CD4-positive, alpha-beta T cell treated with Interferon gamma for 1 hour (primary cell): ENCODE measurements at places on chromosomes 3 and 15.

DNA sequence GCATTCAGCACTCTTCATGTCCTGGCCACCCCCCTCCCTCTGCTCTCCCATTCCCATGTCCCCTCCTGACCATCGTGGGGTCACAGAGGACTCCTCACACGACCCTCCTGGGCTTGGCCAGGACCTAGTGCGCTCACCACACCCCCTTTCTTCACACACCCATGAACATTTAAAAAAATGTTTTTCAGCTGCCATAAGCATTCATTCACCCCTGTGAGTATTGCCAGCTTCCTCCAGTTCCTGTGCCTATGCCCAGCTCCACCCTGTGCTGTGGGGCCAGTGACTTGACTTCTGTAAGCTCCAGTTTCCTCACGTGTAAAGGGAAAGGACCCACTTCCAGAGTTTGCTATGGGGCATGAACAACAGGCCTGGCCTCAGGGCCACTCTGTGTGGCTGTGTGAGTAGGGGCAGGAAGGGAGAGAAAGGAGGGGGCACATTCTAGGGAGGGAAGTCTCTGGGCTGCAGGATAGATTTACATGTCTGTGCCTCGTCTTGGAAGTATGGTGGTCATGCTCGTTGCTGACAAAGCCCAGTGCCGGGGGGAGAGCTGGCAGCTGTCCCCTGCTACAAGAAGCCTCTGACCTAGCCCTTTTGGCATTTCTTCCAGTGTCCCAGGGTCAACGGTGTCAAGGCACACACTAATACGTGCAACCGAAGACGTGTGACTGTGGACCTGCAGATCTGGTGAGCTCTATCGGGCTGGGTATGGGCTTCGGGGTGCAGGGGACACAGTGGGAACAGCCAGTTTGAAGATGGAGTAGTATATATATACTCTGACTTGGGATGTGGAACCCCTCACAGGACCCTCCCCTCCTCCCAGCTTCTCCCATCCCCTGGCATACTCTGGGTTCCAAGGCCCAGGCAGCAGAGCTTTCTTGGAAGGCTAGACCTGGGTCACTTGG lies 22.8 kb downstream of the ESYT3 start:
- DNase-seq: no peak

DNA sequence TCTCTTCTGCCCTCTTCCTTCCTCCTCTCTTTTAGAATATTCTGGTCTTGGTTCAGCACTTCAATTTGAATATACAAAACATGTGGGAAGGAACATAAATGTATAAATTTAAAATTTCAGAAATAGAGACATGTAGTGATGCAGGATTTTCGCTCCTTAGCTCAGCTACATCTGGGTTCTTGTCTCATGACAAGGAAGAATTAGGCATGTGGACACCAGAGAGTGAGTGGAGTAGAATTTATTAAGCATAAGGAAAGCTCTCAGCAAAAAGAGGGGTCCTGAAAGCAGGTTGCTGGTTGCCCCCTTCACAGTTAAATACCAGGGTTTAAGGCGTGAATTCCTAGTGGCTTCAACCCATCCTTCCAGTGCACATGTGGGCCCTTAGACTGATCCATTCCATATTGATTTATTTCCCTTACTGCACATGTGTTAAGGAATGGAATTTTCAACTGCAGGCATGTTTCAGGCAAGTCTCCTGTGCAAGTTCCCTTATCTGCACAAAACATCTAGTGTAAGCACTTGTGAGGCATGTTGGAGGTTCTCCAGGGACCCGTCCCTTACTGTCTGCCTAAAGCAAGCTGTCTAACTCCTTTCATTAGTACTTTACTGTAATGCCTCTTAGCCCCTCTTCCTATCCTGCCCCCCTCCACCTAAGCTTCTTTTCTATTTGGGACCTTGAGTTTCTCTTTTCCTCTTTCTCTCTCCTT lies 133.2 kb upstream of the STRIT1 start:
- no peak for DNase-seq

DNA sequence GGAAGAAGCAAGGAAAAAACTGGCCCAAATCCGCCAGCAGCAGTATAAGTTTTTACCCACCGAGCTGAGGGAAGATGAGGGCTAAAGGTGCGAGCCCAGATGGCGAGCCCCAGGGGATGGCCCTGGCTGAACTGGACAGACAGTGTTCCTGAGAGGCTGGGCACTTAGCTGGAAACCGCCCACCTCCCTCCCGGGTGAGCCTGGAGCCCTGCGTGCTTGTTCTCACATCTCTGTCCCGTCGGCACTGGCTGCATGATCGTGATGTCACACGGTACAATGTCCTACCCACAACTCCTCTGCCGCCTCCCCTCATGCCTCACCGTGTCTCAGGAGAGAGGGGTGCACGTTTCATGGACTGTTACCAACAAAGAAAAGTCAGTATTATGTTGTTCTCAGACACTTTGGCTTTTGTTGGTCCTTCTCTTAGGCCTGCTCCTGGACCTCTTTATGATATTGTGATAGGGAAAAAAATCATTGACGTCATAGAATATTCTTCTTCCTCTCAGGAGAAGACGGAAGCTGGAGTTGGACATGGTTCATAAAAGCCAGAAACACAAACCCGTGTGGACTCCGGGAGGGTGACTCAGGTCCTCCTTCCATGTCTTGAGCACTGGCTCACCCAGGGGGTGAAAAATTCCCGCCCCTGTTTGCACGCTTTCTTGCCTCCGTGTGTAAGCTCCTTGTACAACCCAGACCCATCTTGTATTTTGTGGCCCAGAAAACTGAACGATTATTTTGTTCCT lies 201.8 kb upstream of the TPM1 start:
- DNase-seq: no peak

DNA sequence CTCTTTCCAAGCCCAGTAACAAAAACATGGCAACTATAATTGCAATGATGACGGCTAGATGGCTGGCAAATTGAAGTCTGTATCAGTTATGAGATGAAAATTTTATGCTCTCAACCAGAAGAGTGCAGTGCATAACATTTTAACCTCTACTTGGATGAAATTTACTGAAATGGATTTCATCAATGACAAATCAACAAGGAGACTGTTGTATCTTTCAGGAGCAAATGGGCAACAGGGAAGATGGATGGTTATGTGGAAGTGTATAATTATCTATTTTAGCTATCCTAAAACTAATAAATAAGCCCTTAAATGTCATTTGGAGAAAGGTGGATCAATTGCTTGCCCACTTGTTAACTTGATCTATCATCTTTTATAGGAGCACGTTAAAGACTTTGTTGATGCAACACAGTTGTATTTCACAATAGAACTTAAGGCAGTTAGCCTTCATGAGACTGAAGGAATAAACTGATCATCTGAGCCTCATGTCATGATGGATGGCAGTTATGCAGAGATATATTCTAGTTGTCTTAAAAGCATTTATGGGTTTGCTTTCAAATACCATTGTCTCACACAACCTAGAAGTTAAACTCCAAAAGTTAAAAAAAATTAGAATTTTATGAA lies 315.1 kb upstream of the TBC1D5 start:
- no peak for DNase-seq

GRCh38 chr15:73352082-73352481 lies 16.7 kb downstream of the HCN4 start:
- no peak for DNase-seq

- no peak for DNase-seq
Observed at GRCh38 chr3:130654921-130655320, 91.7 kb downstream of the PIK3R4 start.

DNA sequence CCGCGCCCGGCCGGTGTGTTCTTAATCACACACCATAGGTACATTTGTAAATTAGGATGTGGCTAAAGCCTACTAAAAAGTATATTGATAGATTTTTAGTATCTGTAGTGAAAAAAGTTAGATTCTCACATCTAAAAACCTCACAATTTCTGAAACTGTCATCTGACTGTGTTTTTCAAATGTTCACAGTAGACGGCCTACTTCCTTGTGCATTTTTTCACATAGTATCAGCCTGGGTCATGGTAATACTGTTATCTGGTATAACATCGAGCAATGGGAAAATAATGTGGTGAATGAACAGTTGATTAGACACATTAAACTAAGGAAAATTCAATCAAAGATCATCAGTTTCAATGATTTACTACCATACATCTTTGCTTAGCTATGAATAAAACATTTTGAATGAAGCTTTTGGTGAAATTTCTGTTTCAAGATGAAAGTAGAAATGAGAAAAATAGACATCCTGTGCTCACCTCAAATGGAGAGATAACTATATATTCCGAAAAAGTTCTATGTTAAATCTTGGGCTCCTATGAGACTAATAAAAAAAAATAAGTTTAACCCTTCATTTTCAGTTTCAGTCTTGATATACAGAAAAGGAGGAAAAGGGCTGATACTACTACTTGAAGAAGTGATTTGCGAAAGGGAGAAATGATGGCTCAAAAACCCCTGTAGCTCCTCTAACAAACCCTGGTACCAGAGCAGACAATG lies 262.7 kb downstream of the ZBTB20 start:
- DNase-seq: no peak

GRCh38 chr3:21747376-21747775 lies 3.6 kb downstream of the ZNF385D start:
- no peak for DNase-seq

DNA sequence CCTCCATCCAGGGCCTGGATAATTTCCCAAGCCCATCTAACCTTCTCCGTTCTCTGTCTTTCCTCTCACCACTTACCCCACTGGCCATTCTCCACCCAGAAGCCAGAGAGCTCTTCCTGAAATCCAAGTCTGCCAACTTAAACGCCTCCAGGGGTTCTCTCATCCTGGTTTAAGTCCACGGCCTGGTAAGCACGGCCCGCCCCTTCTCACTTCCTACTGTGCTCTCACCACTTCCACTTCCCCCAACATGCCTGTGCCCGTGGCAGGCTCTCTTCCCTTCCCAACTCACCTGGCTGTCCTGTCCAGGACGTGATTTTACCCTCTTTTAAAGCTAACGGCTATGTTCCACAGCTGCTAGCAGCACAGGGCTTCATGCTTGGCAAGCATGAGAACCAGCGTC lies 1.7 kb upstream of the CX3CR1 start:
- DNase-seq: no peak

GRCh38 chr3:11001020-11001657 lies 8.6 kb downstream of the SLC6A1 start:
- DNase-seq: no peak

GRCh38 chr15:60044636-60045270 lies 40.6 kb downstream of the FOXB1 start:
- no peak for DNase-seq

DNA sequence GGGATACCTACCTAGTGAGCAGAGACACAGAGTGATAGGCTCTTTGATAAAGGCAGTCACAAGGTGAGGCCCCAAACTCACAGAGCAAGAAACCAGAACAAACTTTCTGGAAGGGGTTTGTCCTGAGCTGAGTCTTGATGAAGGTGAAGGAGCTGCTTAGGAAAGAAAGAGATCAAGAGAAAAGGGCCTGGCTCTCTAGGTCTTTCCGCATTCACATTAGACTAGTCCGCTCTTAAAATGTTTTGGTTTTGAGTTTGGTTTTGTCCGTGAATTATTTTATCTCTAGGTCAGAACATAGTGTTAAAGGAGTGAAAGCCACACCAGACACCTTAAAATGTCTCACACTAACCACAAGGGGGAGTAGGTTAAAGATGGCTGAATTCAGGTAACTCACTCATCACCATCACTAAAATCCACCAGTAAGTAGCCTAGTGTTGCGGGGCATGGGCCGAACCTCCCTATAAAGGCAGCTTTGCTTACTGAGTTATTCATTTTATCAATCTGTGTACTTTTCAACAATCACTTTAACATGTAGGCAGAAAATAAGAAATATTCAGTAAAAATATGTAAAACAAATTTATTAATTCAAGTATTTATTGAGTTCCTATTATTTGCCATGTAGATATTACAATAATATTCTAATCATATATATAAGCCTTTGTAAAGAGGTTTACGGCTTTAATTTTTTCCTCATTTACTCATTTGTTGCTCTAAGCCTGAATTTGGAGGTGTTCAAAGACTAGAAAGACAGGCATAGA lies 121.5 kb upstream of the TSC22D2 start:
- no peak for DNase-seq

DNA sequence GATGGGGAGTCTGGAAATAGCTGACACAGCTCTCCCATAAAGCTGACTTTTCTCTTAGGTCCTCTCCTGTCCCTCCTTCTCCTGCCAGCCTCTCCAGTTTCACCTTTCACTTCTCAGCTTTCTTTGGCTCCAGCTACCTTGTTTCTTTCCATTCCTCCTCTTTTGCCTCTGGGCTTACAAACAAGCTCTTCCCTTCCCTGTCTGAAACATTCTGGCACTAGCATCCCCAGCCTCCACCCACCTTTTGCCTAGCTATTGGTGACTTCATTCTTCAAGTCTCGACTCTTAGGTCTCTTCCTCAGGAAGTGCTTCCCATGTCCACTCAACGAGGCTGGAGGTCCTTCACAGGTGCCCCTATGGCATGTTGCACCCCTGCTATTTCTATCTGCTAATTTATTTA lies 20.5 kb upstream of the AVEN start:
- no peak for DNase-seq

- DNase-seq: no peak
Observed at GRCh38 chr3:43873723-43874122, 183.0 kb downstream of the ABHD5 start.

DNA sequence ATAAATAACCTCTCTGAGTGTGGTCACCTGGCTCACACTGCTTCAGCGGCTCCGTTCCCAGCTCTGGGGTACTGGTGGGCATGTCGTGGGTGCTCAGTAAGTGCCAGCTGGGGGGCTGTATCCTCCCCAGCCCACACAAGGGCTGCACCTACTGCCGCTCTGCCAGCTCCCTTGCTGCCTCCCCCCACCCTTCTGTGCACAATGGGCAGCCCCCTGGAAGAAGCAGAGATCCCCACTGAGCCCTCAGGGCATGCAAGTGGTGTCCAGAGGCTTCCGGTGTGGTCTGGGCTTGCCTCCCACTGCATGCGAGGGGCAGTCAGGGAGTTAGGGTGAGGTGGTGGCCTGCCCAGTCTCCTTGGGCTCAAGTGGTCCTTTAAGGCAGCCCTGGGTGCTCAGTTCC lies 58.3 kb upstream of the TRPM1 start:
- DNase-seq: no peak

DNA sequence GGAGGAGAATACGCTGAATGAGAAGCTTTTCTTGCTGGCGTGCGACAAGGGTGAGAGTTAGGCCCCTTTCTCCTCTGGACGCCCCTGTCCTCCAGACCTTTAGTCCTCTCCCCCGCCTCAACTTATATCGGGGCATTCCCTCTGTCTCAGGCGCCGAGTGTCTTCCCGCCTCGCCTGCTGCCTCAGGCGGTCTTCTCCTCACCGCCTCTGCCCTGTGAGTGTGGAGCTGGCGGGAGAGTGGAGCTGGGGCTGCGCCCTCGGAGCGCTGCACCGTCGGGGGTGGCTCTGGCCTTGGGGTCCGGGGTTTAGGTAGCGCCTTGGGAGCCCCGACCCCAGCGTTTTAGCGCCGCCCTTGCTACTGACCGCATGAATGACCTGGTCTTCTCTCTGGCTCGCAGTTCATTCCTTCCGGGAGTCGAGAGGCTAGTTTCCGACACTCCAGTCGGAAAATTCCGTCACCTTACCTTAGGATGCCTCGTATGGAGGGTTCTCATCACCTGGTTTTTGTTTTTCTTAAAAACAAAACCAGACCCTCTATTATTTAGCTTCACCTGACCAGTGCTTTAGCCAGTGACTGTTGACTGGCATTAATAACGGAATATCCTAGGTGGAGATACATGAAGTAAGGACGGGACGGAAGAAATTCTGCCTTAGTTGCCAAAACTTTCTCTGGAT lies 985 bp downstream of the TRPC1 start:
- DNase-seq: no peak
